HepG2 (cell line): ENCODE measurements at places on chromosomes 4 and X.

DNA sequence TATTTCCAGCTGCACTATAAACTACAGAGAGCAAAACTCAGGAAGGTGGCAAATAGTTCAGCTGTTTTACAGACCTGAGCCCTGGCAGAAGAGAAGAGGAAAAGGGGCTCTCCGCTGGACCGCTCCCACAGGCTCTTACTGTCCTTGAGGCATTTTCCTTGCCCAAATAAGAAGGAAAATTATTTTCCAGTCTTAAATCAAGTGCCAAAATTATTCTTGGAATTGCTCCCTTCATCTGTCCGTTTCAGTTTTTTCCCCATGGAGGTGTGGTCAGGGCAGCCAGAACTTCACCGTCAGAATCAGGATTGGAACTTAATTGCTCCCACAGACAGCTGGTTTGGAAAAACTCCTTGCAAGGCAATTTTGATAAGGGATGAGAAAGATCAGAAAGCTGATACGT is 35.2 kb upstream of the SPINK2 start:
- H3K27me3 ChIP-seq = no peaks in the 10 kb centered on the region; the same call in 1 of the 2 replicates
- no peak for DNase-seq
- no peak overlapping the region for H3K27ac ChIP-seq

- H3K36me3 ChIP-seq = no peaks in the 10 kb centered on the region
- no peak overlapping the region for H3K4me3 ChIP-seq
- H3K4me1 ChIP-seq = no peaks in the 10 kb centered on the region
- no peaks in the 10 kb centered on the region for H3K27me3 ChIP-seq
- no peak overlapping the region for H3K27ac ChIP-seq
Measured at GRCh38 chr4:150209140-150209829, 131.0 kb downstream of the DCLK2 start.

DNA sequence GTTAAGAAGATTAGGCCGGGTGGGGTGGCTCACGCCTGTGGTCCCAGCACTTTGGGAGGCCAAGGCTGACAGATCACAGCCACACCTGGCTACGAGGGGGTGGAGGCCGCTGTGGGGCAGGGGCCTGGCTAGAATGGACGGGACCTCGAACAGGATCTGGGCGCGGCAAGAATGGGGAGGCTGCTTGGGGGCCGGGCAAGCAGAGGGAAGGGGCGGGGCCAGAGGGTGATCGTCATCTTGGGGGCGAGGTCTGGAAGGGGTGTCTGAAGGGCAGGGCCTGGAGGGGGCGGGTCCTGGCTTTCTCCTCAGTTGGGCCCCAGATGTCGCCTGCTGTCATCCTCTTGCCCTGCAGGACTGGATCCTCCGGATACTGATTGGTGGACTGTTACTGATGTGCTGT is 57.3 kb upstream of the ENPEP start:
- H3K27ac ChIP-seq = no peak overlapping the region
- DNase-seq = no peak
- H3K36me3 ChIP-seq = no peaks in the 10 kb centered on the region
- H3K4me3 ChIP-seq = no peak overlapping the region
- no peaks in the 10 kb centered on the region for H3K27me3 ChIP-seq
- no peaks in the 10 kb centered on the region for H3K4me1 ChIP-seq

DNA sequence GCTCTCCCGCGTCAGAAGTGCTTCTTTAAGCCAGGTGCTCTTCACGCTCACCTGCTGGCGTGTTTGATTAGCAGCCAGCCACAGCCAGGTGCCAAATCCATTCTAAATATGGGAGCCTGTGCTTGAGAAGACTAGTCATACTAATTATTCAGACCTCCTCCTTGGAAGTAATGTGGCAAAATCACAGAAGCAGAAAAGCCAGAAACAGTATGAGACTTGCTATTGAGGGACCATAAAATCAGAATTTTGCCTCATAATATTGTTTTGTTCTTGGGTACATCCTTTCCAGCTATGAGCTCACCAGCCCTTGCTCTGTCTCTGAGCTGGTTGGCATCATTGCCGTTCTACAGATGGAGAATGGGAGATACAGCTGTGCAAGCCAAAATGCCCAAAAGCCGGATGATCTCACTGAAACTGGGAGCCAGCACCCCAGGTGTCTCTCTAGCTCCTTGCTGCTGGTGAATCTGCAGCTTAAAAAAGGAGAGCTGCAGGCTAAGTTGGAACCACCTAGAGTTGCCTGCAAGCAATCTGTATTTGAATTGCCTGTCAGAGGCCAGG is 205.4 kb downstream of the SHROOM3 start:
- H3K36me3 ChIP-seq = no peaks in the 10 kb centered on the region
- H3K27ac ChIP-seq = no peak overlapping the region
- DNase-seq = no peak
- H3K27me3 ChIP-seq = no peaks in the 10 kb centered on the region
- H3K4me3 ChIP-seq = no peak overlapping the region

- no peaks in the 10 kb centered on the region for H3K36me3 ChIP-seq
- DNase-seq = no peak
- H3K4me3 ChIP-seq = no peak overlapping the region
- no peak overlapping the region for H3K27ac ChIP-seq
- no peaks in the 10 kb centered on the region for H3K27me3 ChIP-seq
- H3K4me1 ChIP-seq = no peaks in the 10 kb centered on the region
Measured at GRCh38 chr4:175459571-175459970, 352.5 kb downstream of the GPM6A start.

DNA sequence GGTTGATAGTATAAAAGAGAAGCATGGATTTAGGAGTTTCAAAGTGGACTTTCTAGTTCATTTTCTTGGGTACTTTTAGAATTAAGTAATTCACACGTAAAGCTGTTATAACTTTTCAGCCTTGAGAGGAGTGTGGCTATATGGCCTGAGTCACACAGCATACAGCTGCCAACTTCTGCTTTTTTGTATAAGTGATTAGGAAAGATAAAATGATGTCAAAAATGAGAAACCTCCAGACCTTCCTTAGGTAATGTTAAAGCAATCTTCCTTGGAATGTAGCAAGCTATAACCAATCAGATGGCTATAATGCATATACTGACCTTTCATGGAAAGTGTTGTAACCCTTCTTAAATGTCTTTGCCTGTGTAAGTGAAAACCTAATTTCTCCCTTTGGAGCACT is 39.2 kb downstream of the RAB40AL start:
- H3K27me3 ChIP-seq = no peaks in the 10 kb centered on the region
- no peaks in the 10 kb centered on the region for H3K4me1 ChIP-seq
- no peak overlapping the region for H3K27ac ChIP-seq
- no peak for DNase-seq
